ENCODE measurements at places on chromosomes 16 and 17.

DNA sequence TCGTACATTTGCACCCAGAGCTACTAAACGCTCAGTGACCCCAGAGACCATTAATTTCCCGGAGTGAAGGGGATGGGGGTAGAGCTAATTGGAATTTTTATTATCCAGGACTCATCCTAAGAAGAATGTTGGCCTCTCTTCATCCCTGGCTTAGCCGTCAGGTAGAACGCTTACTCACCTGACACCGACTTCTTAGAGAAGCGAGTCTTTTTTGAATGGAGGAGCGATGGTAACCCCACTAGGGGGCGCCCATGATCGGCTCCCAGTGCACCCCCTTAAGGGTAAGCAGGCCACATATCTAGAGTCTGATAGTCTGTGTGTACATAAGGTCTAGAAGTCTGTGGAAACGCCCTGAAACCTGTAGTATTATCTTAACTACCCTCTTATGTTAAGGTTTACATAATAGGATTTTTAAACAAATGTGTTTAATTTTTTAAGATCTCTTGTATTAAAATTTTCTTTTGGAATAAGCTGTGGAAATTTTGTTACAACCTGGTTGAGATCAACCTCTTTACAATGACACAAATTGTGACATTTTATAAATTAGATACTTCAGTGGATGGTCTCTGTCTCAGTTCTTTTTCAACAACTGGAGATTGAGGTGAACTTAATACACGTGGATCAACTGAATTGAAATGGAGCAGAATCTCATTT, 229.8 kb downstream of the CPPED1 start:
- H3K4me3 ChIP-seq: no peak overlapping the region
- H3K4me1 ChIP-seq: no peaks in the 10 kb centered on the region
- peak; percentile 27 for DNase-seq
- H3K27me3 ChIP-seq: no peaks in the 10 kb centered on the region

GRCh38 chr17:63405741-63406261, 40.3 kb downstream of the CYB561 start:
- peak overlapping the region; percentile 4 for H3K27ac ChIP-seq
- peaks cover 36% of the 10 kb centered on the region for H3K36me3 ChIP-seq
- DNase-seq: no peak
- H3K4me3 ChIP-seq: no peak overlapping the region
- no peaks in the 10 kb centered on the region for H3K27me3 ChIP-seq
- peaks cover 9% of the 10 kb centered on the region for H3K4me1 ChIP-seq

GRCh38 chr16:48523415-48524204, 86.4 kb downstream of the N4BP1 start:
- H3K4me3 ChIP-seq: no peak overlapping the region
- H3K27me3 ChIP-seq: no peaks in the 10 kb centered on the region
- no peak overlapping the region for H3K27ac ChIP-seq
- DNase-seq: no peak

DNA sequence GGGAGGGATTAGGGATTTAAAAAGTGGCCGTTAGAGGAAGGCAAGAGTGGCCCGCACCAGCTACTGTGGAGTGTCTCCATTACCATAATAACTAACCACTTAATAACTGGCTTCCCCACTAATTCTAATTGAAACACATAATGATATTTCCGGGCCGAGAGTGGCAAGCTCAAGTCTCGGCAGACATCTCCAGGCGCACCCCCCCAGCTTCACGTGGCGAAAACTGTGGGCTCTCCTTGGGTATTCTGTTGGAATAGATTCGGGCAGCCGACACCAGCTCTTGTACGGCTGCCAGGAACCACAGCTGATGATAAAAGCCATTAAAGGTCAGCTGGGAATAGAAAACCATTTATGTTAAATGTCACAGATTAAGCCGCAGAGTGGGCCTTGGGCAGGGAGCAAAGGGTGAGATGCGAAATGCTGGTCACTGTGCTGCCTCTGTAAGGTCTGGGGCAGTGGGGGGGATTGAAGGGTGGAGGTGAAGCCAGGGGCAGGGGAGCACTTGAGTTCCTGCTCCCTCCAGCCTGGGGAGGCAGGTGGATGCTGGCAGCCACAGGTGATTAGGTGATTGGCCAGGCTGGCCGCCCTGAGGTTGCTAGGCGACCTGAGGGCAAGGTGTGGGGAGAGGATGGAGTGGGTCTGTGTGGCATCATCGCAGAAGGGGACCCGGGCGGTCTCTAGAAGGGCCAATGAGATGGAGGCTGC, 115.6 kb upstream of the SDK2 start:
- H3K27ac ChIP-seq: no peak overlapping the region
- H3K4me3 ChIP-seq: no peak overlapping the region
- H3K4me1 ChIP-seq: no peaks in the 10 kb centered on the region
- H3K27me3 ChIP-seq: no peaks in the 10 kb centered on the region

- H3K4me3 ChIP-seq: no peak overlapping the region
- H3K27me3 ChIP-seq: no peaks in the 10 kb centered on the region
- peak overlapping the region; percentile 88 for H3K27ac ChIP-seq
- no peaks in the 10 kb centered on the region for H3K36me3 ChIP-seq
- H3K4me1 ChIP-seq: peaks cover 28% of the 10 kb centered on the region
Measured at GRCh38 chr16:13958474-13958873, 38.5 kb downstream of the ERCC4 start.

DNA sequence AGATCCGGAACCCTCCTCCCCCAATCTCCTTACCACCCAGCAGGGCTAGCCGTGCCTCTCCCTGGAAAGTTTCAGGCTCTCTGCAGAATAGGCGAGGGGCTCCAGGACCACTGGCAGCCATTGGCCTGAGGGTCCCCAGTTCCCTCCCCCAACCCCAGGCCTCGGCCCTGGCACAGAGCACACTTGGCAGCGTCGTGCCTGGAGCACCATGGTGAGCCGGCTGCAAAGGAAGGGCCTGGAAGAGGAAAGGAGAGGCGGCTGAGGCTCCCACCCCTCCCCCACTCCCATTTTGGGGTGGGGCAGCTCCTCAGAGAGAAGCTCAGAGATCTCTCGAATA, 369 bp upstream of the BTBD17 start:
- no peak overlapping the region for H3K27ac ChIP-seq
- H3K27me3 ChIP-seq: peaks cover 62% of the 10 kb centered on the region
- no peak overlapping the region for H3K4me3 ChIP-seq
- no peaks in the 10 kb centered on the region for H3K36me3 ChIP-seq
- H3K4me1 ChIP-seq: peaks cover 4% of the 10 kb centered on the region
- DNase-seq: no peak

GRCh38 chr17:65070620-65071019, 14.1 kb upstream of the GNA13 start:
- no peak overlapping the region for H3K4me3 ChIP-seq
- H3K27ac ChIP-seq: no peak overlapping the region
- peaks cover 20% of the 10 kb centered on the region for H3K4me1 ChIP-seq
- no peaks in the 10 kb centered on the region for H3K36me3 ChIP-seq
- DNase-seq: no peak
- no peaks in the 10 kb centered on the region for H3K27me3 ChIP-seq

DNA sequence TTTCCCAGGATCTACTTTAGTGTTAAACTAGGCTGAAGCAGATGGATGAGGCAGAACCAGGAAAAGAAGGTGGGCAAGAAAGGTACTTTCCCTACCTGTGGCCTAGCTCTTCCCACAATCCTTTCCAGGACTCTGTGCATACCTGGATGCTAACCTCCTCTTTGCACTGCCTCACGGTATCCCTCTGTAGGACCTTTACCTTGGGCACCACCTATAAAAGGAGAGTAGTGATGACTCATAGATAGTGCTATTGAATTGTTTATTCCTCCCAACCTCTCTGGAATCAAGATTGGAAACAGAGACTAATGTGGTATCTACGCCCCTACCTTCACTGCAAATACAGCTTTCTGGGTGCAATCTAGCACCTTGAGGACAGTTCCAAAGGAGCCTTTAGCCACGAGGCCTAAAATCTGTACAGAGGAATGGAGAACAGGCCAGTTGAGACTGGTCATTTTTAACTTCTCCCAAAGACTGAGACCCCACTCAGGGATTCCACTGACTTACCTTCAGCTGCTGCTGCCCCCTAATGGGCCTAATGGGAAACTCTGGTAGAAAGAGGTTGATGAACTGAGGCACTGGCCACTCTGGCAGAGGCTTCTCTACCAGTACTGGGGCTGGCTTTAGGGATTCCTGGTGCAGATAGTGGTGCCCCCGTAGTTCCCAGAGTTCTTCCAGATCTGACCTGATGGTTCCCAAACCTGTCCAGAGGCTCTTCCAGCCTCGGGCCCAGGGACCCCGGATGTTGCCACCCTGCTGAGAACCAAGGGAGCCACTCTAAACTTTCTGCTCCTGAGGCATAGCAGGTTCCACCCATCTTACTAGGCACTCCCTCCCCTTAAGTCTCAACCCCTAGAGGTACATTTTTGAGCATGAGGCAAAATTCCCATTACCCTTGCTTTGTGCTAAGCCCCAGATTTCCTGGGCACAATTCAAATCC, 781 bp downstream of the RSKR start:
- no peak overlapping the region for H3K4me3 ChIP-seq
- peaks cover 90% of the 10 kb centered on the region for H3K36me3 ChIP-seq
- no peak for DNase-seq
- H3K27me3 ChIP-seq: no peaks in the 10 kb centered on the region
- H3K27ac ChIP-seq: no peak overlapping the region

DNA sequence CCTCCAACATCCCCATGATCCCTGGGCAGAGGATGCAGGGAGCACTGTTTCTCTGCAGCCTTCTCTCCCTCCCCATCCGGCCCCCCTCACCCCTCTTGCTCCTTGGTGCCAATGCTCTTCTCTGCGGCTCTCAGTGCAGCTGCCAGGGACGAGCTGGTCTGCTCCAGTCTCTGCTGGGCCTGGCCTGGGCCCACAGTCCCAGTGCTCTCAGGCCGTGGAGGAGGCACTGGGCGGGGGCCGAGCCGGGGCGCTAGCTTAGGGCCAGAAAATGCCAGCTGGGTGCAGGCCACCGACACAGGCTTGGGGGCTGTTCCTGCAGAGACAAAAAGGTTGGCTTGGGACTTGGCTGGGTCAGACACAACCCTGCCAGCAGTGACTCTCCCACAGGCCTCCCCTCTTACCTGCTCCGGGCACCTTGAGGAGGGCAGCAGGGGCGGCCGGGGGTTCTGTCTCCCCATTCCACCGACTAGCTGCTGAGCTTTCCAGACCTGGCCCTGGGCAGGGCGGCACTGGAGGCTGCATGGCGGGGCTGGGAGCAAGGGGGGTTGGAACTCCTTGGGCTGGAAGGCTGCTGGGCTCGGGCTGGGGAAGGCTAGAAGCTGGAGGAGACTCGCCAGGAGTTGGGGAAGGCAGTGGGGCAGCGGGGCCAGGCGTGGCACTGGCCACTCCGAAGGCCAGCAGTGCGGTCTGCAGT, 13.8 kb downstream of the CASKIN2 start:
- H3K4me3 ChIP-seq: no peak overlapping the region
- no peak for DNase-seq
- H3K27me3 ChIP-seq: no peaks in the 10 kb centered on the region
- peak overlapping the region; percentile 20 for H3K27ac ChIP-seq
- H3K4me1 ChIP-seq: no peaks in the 10 kb centered on the region
- no peaks in the 10 kb centered on the region for H3K36me3 ChIP-seq

DNA sequence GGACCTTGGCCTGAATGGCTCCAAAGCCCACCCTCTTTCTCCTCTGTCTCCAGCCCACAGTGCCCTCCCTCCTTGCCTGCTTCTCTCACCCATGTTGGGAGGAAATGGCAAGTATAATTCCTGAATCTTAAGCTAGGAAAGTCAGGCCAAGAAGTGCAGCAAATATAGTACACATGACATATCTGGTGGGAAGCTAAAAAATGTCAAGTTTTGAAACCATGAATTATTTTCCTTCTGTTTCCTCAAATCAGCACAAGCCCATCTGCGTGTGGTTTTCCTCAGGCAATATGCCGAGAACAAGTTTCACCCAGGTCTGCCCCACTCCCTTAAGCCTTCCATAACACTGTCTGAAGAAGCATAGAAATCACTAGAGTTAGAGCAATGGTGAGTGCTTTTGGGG, 502.8 kb upstream of the CDH11 start:
- no peak overlapping the region for H3K4me3 ChIP-seq
- no peak for DNase-seq
- H3K27ac ChIP-seq: no peak overlapping the region
- H3K4me1 ChIP-seq: no peaks in the 10 kb centered on the region
- H3K27me3 ChIP-seq: no peaks in the 10 kb centered on the region
- no peaks in the 10 kb centered on the region for H3K36me3 ChIP-seq

DNA sequence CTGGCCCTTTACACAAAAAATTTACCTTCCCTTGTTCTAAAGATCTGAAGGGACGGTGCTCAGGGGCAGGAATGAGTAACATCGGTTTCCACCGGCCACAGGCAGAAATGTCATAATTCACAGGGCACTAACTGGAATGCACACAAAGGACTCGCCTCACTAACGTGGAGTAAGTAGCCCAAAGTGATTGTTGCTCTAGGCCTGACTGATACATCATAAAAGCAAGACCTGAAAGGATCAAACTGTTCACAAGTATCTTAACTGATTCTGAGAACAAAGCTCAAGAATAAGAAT, 8.9 kb upstream of the TCF25 start:
- H3K4me1 ChIP-seq: peaks cover 11% of the 10 kb centered on the region
- peak overlapping the region; percentile 85 for H3K27ac ChIP-seq
- no peaks in the 10 kb centered on the region for H3K27me3 ChIP-seq
- DNase-seq: no peak

DNA sequence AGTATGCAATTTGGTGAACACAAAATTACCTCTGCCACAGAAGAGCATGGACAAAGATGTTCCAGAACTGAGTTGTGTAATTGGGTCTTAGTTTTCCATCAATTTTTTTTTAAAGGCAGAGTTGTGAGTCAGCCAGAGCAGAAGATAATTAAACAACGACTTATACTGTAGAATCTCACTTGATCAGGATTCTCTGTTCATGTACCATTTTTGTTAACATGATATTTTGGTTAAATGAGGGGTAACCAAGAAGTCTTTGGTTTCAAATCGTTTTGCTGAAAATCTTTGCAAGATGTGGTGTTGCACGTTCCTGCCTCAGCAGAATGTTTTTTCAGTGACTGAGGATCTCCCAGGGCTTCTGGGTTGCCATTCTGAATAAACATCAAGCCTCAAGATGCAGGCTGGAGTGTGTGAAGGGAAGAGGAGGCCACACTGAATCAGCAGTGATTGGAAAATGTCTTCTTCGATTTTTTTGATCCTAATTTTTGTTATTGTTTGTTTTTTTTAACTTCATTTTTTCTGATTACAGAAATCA, 232.6 kb upstream of the IRX3 start:
- H3K27ac ChIP-seq: no peak overlapping the region
- DNase-seq: no peak
- no peak overlapping the region for H3K4me3 ChIP-seq
- H3K36me3 ChIP-seq: no peaks in the 10 kb centered on the region

DNA sequence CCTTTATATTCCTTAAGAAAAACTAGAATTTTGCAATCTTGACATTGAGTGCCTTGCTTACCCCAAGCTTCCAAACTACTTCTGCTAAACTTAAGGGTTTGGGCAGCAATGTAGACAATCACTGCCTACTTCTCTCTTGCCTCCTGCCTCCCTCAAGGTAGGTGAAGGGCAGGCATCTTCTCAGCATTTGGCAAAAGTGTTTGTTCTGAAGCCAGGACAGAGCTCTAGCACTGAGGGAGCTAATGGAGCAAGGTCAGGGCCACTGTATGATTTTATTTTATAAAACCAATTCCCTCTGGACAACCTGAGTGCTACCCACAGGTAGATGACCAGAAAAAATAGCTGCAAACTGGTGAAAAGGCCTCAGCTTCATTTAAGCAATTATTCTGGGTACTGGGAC, 111.8 kb downstream of the IRX3 start:
- H3K4me1 ChIP-seq: no peaks in the 10 kb centered on the region
- no peak overlapping the region for H3K4me3 ChIP-seq
- H3K27me3 ChIP-seq: peaks cover 64% of the 10 kb centered on the region
- no peaks in the 10 kb centered on the region for H3K36me3 ChIP-seq

Measured in left lung (tissue), 14 donors.